Bone marrow (tissue), 2 donors: ENCODE measurements at places on chromosomes 12 and 14.

DNA sequence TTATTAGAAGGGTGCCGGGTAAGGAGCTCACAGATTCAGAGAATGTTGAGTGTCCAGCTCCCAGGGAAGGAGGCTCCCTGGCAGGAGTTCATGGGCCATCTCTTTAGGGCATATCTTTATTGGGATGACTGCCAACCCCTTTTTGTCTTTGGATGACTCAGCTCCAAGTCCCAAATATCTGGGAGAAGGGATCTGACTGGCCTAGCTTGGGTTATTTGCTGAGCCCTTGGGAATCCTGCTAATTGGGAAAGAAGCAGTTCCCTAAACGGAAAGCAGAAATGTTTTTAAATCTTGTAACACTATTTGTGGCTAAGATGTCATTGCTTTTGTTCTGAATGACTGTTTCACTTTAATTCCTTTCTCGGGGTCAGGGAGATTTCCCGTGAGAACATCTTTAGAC, 12.6 kb downstream of the DDX55 start:
- DNase-seq, result no peak

DNA sequence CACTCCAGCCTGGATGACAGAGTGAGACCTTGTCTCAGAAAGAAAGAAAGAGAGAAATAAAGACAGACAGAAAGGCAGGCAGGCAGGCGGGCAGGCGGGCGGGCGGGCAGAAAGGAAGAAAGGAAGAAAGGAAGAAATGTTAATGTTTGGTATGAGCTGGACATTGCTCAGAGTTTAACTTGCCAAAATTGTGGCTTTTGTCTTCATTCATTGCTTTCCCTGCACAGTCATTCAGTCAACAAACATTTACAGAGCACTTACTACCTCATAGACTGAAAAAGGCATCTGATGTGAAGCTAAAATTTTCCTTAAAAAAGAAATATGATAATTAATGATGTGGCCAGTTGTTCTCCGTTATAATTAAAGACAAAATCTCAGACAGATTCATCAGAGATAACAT, 247.1 kb downstream of the SPTSSA start:
- DNase-seq, result no peak

DNA sequence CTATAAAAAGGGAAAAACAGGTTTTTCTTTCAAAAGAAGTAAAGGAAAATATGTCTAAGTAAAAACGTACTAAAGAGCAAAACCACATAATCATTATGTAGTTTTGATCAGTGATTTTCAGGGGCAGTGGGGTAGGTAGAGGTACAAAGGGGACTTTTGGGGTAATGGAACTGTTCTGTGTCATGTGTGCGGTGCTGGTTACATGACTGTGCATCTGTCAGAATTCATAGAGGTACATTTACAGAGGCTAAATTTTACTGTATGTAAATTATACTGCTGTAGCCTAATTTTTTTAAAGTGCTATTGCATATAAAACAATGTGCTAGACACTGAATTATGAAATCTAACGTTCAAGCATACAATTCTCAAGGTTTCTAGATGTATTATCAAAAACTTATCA, 2.0 kb downstream of the ESR2 start:
- no peak for DNase-seq

DNA sequence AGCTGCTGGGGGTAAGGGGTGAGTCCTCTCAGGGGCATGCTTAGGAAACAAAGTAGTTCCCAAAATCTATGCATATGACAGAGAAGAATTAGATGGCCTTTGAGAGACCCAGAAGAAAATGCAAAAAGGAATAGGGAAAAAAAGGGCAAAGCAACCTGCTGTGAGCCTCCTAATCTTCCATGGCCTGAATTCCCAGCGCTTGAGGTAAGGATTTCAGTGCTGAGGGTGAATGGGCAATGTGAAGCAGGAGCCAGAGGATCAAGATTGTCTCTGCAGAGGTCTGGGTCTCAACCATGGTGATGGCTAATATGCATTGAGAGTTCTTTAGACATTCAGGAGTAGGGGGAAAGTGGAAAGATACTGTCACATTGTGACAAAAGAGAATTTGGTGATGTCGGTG, 31.5 kb downstream of the GPR65 start:
- no peak for DNase-seq

DNA sequence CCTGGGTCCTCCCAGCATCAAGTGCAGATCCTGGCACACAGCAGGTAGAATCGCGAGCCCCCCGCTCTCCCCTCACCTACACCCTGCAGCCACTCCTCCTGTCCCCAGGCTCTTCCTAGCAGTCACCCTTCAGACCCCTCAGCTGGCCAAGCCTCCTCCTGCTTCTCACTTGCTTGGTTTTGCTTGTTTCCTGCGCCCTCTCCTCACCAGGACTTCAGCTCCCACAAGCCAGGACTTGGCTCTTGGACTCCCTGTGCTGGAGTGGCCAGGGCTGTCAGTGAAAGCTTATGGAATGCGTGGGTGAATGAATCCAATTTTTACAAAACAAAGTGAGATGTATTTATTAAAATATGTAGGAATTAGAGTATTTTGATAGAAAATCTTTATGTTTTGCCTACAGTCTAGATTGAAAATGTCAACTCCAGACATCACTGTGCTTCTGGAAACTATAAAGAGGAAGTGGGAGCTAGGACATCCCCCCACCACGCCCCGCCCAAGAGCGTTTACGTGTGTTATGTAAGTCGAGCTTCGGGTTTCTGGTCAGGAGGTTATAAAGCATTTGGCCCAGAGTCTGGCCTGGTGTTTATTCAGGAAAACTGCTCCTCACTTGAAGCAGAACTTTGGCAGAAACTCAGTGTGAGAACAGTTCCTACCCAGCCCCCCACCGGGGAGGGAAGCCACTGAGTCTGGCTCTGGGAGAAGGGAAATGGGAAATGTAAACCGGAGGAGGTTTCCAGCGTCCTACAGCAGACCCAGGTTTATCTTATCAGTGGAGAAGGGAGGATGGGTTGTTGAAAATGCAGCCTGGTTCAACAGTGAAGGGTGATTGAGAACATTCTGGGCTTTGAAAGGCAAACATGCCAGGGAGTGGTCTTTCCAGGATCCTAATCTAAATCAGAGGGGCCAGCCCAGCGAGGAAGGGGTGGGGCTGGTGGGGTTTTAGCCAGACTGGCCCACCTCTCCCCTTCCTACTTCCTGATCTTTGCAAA, 8.8 kb downstream of the ALDH2 start:
- DNase-seq, result peak; percentile 87

DNA sequence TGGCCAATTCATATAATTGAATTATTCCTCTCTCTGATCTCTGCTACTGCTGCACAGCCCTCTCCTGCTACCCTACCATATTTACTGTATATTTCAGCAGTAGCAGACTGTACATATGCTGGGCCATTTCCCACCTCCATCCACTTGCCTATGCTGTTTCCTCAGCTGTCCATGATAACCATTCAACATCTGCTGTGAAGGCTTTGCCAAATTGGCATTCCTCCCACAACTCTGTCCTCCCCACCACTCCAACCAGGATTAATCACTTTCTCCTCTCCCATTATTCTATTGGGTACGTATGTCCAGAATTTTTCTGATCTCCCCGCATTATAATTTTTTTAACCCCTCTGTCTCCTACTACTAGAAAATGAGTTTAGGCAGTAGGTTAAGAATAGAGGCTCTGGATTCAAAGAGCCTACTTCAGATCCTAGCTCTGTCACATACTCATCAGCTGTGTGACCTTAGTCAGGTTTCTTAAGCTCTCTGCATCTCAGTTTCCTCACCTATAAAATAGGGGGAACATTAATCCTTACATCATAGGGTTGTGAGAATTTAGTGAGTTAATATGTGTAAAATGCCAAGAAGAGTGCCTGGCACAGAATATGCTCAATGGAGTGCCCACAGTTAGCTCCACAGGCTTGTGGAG, 123.3 kb downstream of the KICS2 start:
- no peak for DNase-seq

DNA sequence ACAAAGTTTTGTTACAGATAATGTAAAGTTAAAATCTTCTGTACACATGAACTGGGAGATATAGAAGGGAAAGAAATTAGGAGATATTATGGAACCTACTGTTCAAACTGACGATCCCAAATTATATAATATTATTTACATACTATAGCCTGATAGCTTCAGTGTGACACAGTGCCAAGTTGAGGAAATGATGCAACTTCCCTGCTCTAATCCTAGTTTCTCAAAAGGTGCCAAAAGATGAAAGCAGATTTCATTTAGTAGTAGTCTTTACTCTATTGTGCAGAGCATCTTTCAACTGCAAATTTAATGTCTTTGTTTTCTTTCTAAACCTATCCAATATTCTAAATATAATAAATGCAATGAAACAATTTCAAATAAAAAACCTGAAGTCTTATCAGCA, 46.9 kb downstream of the COCH start:
- no peak for DNase-seq

DNA sequence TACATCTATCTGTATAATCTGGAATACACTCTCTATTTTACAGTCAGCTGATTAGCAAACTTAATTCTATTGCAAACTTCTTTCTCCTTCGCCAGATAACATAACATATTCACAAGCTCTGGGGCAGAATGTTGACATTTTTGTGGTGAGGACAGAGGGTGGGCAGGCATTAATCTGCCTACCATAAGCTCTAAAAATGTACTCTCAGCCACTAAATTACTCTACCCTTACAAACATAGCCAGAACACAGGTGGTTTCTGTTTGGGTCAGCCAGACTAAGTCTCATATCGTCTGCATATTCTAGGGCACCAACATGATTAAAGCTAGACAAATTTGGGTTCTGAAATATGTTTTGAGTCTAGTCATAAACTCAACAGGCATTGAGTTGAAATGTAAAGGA, 90.1 kb downstream of the SLC6A15 start:
- no peak for DNase-seq

DNA sequence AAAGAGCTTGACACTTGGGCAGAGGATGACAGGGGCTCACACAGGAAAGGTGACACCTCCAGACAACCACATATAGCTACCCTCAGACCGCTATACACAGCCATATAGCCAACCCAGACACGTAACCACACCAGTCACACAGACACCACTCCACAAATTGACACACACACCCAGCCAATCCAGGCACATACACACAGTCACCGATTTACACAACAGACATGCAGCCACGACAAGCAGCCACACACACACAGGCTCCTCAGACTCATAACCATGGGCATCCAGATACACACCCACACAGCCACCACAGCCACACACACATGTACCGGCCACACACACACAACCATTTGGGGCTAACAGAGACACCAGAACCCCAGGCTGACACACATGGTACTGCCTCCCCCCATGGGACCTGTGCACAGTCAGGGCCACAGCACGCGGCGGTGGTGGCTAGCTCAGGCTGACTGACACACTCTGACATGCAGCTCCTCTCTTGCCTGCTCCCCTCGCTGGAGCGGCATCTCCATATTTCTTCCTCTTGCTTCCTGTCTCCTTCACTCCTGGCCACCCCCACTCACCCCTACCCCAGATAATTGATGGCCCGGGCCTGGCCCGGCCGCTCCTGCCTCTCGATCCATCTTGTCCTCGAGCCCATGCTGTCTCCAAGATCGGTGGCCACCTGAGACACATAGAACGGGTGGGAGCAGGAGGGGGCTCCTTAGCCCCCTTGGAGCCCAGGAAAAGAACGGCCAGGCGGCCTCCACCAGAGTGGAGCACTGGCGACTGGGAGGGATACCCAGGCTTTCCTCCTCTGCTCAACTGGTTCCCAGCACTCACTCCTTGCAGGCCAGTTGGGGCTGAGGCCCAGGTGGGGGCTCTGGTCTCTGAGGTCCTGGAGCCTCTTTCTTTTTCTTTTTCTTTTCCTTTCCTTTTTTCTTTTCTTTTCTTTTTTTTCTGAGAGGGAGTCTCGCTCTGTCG, 6.0 kb upstream of the SHMT2 start:
- no peak for DNase-seq

DNA sequence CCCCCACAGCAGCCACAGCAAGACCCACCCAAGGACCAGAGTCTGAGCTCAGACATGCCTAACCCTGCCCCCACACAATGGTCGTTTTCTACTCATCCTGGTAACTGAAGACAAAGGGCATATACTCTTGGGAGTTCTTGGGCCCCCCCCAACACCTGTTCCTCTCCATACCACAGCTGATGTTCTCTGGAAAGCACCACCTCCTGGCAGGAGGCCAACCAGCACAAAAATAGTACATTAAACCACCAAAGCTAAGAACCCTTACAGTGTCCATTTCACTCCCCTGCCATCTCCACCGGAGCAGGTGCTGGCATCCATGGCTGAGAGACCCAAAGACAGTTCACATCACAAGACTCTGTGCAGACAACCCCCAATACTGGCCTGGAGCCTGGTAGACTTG, 80.6 kb upstream of the DAAM1 start:
- no peak for DNase-seq

GRCh38 chr14:79967001-79967400, 244.3 kb downstream of the DIO2 start:
- DNase-seq, result no peak

DNA sequence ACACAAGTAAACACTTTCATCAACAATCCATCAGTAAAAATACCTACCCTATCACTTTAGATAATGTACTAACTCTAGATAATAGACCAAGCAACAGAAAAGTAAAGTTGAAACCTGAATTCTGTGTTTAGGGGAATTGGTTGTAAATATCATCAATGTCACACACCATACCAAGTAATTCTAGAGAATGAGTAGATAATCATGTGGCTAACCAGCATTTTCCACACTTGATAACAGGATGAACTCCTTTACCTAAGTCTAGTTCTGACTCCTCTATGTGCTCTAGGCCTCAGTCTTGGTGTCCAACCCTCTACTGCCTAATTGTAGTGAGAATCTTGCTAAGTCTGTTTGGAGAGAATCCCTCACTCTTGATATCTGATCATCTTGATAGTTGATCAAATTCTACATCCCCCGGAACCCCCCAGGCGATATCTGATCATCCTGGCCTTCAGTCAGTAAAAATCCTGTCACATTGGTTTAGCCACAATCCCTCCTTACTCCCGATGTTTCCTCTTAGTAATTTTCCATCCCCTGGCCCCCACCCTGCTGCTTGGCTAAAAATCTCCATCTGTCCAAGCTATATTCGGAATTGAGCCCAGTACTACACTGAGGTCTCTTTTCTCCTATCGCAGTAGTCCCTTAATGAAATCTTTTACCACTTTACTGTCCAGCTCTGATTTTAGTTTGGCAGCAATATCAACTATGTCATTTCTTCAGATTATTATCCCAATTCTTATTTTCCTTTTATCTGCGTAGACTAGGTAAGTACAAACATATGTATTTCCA, 3.4 kb upstream of the SLCO1A2 start:
- no peak for DNase-seq

- DNase-seq, result no peak
Observed at GRCh38 chr14:105172476-105172875, 3.9 kb upstream of the JAG2 start.

- DNase-seq, result no peak
Observed at GRCh38 chr14:34633742-34634141, 3.8 kb upstream of the SNX6 start.

GRCh38 chr14:28772613-28773012, 6.0 kb downstream of the FOXG1 start:
- DNase-seq, result no peak

DNA sequence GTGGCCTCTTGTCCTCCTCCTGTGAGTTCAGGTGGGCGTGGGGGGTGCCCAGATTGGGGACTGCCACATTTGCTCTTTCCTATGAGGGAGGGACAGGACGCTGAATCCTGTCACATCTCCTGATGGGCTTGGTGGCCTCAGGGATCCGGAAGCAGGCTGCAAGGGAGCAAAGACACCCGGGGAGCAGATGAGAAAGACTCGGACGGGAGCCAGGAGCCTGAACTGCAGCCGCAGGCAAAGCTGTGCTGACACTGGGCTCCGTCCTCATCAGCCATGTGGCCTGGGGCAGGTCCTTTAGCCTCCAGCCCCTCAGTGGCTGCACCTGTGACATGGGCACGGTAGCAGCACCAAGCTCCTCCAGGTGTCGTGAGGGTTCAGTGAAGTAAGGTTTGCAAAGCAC, 40.8 kb upstream of the RFLNA start:
- no peak for DNase-seq
